ENCODE measurements at places on chromosomes 7 and 10.

DNA sequence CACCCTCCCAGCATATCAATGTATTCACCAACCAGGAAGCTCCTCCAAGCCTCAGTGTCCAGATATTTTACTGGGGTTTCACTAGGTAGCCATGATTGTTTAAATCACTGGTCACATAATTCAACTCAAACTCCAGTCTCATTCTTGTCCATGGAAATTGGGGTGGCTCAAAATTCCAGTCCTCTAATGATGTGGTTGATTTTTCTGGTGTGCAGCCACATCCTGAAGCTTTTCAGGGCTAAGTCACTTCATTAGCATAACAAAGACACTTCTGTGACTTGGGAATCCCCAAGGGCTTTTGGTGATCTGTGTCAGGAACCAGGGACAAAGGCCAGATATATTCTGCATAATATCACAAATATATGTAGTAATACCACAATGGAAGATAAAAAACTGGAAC, 786.9 kb upstream of the IGFBP3 start:
- DNase-seq, result no peak

DNA sequence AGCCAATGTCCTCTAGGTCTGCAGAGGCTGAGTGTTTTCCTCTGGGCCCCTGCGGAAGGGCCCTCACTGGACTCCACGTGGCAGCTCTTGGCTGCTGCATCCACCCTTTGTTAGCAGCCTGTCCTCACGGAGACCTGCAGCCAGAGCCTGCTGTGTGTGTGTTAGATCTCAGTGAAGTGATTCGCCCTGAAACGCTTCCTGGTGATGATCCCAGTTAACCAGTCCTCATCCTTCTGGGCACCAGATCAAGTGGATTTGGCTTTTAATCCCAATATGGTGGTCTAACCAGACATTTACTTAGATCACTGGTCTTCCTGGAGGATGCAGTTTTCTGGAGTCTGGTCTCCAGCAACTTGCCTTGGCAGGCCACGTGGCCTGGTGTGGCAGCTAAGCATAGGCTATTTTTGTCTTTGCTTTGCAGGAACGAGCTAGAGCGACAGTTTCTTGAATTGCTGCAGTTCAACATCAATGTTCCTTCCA, 39.5 kb upstream of the GJD4 start:
- peak; percentile 62 for DNase-seq

- DNase-seq, result no peak
Observed at GRCh38 chr7:134051020-134051419, 76.1 kb upstream of the LRGUK start.

DNA sequence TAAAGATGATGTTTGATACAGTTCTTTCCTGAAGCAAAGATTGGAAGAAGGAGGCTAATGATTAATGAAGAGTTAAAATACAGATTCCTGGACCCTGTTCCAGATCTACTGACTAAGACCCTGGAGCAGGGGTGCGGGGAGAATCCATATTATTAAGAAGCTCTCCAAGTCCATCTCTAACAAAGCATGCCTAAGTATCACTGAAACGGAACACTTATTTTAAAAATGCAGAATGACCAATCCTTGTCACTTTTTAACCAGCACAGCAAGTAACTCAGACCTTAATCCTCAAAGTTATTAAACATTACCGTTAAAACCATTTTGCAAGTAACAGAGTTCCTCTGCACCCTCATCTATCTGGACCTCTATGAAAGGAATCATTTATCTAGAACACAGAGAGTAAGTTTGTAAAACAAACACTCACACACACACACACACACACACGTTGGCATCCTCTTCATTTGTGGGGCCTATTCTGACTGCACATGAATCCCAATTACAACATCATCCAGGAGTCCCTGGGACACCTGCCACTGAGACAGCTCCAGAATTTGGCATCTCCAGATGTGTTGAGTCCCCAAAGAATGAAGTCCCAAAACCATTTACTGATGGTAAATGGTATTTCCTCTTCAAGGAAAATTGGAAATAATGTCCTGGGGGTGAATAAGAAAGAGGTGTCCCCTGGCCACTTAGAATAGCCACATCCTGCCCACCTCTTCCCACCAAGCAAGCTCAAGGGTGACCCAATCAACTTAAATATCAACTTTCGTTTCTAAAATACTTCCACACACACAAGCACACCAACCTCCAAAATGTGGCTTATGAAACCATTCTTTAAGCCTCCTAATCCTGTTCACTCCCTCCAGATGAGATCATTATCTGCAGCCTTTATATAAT, 117.5 kb downstream of the PARD3 start:
- no peak for DNase-seq

GRCh38 chr10:130127364-130128061, 8.7 kb upstream of the GLRX3 start:
- peak; percentile 81 for DNase-seq

GRCh38 chr10:124597846-124598165, 136.2 kb downstream of the LHPP start:
- DNase-seq, result no peak

DNA sequence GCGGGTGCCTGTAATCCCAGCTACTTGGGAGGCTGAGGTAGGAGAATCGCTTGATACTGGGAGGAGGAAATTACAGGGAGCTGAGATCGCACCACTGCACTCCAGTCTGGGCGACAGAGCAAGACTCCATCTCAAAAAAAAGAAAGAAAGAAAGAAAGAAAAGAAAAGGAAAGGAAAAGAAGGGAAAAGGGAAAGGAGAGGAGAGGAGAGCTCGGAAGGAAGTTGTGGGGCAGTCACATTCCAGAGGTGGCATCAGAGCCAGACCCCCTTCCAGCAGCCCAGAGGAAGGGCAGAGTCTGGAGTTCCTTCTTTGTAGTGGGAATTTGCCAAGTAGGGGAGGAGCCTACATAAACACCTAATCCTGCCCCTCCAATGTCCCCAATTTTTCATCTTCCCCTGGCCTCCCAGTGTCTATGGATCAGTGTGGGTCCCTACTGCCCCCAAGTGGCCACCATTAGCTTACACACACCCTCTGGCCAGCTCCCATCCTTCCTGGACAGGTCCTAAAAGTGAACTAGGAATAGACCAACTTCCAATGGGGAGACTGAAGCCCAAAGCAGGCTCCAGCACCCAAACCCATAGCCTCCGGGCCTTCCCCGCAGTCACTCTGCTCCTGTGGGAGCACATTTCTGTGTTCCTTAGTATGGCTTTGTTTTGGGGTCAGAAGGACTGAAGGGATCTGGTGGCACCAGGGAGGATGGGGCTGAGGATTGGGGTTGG, 39.6 kb upstream of the HSPB1 start:
- DNase-seq, result peak; percentile 84

- peak; percentile 37 for DNase-seq
Observed at GRCh38 chr7:90387470-90388240, 15.6 kb upstream of the CLDN12 start.

DNA sequence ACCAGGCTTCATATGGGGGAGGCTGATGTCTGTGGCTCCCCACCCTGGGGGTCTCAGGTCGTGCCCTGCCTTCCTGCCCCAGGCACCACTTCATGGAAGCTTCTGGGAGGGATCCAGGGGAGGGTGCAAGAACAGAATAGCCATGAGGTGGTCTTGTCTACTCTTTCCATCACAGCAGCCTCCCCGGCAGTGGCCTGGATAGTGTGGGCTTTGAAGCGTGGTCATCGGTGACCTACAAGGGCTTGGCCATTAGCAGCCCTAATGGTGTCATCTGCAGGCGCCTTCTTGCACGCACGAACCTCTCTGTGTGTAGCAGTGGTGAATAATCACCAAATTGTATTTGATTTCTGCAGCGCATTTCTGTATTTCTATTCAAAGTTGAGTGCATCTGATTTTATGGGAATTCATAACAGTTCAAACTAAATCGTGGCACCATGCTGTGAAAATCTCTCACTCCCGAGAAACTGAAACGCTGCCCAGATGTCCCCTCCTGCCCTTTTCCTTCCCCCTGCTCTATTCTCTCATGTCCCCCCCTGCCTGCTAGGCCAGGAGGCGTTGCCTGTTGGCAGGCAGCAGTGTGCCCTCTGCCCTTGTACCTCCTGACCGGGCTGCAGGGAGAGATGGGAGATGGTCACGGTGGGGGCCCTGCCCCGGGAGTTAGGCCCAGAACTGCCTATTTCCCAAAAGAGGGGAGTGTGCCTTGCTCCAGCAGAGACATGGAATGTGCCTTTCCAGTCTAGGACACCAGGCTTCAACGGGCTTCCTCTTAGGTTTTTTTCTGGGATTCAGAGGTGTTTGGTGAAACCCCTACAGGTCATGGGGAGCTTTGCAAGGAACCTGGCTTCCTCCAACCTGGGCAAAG, 34.8 kb downstream of the CDH23 start:
- no peak for DNase-seq

- peak; percentile 13 for DNase-seq
Observed at GRCh38 chr10:48894911-48895802, 44.5 kb downstream of the LRRC18 start.

GRCh38 chr7:156608173-156608478, 32.4 kb upstream of the RNF32 start:
- DNase-seq, result no peak

GRCh38 chr10:6716516-6716915, 136.4 kb upstream of the PRKCQ start:
- peak; percentile 78 for DNase-seq

DNA sequence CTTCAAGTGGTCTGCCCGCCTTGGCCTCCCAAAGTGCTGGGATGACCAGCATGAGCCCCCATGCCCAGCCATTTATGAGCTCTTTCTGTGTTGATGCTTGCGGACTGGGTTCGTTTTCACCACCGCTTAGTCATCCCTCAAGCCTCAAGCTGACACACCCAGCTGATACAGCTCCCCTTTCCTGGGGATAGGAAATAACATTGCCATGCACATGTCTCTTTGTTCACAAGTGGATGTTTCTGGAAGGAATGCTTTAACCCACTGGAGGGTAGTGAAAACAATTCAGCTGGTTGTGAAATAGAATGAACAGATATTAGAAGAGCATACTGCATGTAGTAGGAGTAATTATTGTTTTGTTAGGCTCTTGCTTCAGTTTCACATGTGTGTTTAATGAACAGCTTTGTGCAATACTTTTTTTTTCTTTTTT, 8.5 kb upstream of the METTL27 start:
- peak; percentile 98 for DNase-seq

- DNase-seq, result peak; percentile 44
Observed at GRCh38 chr7:94509264-94509886, at the start of gene CASD1. Gene CASD1, plus strand, starts transcription at chr7:94509809. Its CDS starts 276 bp downstream, at chr7:94510085.

- DNase-seq, result peak; percentile 11
Observed at GRCh38 chr10:1152386-1153250, 96.4 kb downstream of the WDR37 start.

DNA sequence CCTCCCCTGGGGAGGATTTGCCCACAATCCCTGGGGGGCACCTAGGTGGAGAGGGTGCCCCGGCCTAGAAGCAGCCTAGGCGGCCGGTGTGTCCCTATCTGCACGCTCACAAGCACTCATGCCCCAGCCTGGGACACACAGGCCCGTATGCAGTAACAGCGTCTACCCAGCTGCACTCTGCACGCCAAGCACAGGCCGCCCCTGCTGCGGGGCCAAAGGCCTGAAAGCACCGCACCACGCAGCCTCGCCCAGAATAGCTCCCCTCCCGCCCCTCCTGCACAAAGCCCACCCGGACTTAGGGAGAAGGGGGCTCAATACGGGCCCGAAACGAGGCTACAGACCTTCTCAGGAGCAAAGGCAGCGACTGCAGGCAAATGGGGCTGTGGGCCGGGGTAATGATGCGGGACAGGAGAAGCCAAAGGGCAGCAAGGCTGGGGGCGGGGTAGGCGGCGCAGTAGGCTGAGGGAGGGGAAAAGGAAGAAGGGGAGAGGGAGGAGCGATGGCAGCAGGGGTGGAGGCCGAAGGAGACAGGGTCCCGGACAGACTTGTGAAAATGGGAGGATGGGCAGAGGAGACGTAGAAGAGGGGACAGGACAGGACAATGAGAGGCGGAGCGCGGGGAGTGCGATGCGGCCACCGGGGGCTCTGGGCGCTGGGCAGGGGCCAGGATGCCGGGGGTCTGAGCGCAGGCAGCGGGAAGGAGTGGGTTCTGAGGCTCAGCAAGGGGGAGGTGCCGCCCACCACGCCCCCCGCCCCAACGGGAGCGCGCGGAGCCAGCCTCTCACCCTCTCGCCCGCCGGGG, 544 bp downstream of the GPRIN2 start:
- DNase-seq, result no peak

GRCh38 chr7:127375631-127376030, 16.9 kb downstream of the ZNF800 start:
- peak; percentile 25 for DNase-seq

- no peak for DNase-seq
Observed at GRCh38 chr7:51121931-51122425, 194.6 kb downstream of the COBL start.

DNA sequence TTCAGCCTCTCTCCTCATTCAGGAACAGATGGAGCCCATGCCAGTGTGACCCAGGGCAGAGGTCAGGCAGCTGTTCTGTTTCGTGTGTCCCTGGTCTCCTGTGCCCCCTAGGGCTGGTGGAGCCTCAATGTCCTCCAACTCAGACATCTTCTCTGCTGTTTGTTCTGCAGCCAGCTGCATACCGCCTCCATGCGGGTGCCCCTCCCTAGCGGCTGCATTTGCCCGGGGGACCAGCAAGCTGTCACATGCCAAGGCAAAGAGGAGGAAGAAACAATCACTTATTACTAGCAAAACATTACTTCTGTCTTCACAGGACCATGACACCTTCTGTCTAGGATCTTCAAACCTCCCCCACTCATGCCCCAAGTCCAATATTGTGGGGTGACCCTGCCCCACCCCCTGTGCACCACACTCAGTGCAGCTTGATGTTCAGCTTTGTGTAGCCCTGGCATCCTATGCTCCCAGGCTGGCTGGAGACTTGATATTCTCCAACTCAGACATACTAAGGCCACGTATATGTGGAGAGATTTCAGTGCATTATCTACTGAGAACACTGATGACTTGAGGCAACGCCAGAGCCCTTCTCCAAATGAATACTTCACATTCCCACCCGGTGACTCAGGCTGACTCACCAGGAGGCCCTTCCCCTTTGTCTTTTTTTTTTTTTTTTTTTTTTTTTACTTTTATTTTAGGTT, 188.9 kb downstream of the SKIDA1 start:
- peak; percentile 95 for DNase-seq

- no peak for DNase-seq
Observed at GRCh38 chr10:46308666-46309450, 22.1 kb downstream of the ANTXRL start.

GRCh38 chr7:28533267-28533666, 120.9 kb downstream of the CREB5 start:
- DNase-seq, result no peak

DNA sequence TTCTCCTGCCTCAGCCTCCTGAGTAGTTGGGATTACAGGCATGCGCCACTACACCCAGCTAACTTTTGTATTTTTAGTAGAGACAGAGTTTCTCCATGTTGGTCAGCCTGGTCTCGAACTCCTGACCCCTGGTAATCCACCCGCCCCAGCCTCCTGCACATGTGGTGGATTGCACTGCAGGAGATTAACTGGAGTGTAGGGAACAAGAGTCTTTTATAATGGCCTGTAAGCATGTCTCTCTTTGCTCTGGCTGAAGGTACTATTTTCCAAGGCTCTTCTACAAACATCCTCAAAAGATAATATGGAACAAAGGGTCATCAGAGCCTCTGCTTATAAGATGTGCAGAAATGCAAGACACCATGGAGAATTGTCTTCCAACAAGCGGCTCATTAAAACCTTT, 3.2 kb downstream of the TOMM7 start:
- DNase-seq, result no peak

DNA sequence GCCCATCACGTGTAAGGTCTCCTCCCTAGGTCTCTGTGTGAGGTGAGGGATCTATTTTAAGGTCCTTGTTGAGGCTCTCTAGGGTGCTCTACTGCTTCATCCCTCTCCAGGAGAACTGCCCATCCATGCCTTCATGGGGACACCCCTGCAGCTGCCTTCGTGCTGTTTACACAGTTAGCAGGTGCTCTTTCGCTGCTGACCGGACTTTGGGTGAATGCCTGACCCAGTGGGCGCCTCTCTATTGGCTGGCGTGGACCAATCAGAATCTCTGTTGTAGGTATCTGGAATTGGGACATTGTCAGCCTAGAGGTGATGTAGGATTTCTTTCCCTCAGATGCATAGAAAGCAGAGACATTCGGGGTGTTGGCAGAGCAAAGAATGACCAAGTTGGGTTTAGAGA, 38.7 kb upstream of the HMX3 start:
- no peak for DNase-seq
